Activated T-helper 1 cell treated with Interleukin-2 at 50 U/mL for 16 hours (primary cell): ENCODE measurements at places on chromosomes 3 and 15.

DNA sequence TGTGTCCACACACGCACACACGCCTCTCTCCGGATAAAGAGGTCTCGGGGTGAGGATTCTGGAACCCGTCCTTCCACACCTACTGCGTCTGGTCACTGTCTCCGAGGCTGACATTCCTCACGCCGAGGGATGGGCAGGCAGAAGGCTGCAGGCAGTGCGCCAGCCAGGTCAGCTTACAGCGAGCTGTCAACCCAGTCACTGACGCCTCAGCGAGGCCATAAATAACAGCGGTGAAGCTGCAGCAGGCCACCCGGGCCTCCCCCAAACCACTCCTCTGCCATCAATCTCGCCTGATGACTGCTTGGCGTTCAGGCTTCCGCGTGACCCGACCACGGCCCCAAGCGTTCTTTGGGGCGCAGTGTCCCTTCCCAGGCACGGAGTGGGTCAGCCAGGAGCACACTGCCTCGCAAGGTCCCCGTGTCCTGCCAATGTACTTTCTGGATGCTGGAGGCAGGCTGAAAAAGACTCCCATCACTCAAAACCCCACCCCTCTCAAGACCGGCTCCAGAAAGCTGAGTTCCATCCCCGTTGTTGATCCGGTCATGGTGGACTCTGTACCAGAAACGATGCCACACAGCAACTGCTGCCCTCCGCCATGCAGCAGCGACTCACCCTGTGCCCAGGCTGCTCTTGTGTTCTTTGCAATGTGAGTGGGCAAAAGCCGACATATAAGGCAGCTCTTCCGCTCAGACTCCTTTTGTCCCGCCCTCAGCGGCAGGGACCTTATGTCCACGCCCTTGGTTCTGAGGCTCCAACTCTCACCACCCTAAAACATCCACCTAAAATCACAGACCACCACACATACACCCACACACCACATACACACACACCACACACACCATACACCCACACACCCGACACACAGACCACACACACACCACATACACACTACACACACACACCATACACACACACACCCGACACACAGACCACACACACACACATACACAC, 27.1 kb downstream of the CPN2 start:
- DNase-seq = no peak

GRCh38 chr15:48569591-48570302, 75.8 kb downstream of the FBN1 start:
- DNase-seq = no peak

DNA sequence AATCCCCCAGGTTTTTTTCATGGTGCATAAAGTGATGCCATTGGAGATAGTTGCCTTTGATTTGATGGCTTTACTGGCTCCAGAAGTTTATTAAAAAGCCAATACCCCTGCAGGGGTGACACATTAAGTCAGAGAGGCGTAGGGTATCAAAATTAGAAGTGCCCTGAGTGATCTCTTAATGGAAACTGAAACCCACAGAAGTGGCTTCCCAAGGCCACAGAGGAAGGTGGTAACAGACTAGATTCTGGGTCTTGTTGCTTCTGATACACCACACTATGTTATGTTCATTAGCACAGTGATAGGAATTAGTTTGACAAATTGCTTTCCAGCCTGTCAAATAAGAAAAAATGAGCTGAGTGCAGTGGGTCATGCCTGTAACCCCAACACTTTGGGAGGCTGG, 112.3 kb downstream of the IQCH start:
- no peak for DNase-seq

GRCh38 chr3:67635806-67636205, 18.6 kb downstream of the SUCLG2 start:
- no peak for DNase-seq

GRCh38 chr3:116007000-116007399, 383.7 kb downstream of the GAP43 start:
- DNase-seq = no peak

GRCh38 chr15:40843885-40844695, at the start of gene SPINT1:
SPINT1 (plus strand) TSS chr15:40844048; CDS start chr15:40844555, 507 bp downstream.
- DNase-seq = peak; percentile 17

DNA sequence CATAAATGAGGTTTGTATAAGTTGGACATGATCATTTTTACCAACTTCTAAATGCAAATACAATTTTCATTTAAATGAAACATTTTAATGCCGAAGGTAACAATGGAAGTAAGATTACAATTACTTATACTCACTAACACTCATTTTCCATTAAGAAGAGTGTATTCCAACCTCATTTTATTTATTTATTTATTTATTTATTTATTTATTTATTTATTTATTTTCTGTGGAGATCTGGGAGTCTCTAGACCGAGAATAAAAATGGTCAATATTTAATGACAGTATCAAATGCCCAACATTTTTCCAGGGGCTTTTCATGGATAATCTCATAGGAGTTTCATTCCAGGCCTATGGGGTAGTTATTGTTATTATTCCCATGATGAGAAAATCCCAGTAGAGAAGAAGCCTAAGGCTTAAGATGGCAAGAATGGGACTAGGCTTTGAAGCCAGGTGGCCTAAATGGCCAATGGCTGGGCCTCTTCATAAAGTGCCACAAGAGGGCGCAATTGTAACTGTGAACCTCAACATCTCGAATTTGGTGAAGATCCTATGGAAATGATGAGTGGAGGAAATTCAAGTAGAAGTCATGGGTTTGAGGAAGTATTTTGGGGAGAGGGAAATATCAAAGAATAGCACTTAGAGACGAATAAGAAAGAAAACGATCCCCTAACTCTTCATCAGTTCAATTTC, 21.3 kb downstream of the VGLL3 start:
- no peak for DNase-seq

DNA sequence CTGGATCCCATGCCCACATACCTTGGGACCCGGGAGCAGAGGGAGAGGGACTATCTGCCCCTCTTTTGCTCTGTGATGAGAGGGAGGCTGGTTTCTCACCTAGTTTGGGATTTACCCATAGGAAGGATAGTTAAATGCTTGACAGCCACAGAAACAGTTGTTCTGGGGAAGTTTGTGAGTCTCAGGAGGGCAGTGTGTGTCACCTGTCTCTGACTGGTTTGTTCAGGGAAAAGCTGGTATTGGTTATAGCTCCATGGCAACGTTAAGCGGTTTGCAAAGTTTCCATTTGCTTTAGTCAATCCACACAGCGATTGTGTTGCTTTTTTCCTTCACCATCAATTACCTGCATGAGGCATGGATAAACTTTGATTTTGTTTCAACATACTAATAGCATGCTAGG, 3.7 kb upstream of the TMED3 start:
- DNase-seq = no peak
